ENCODE measurements at places on chromosomes 5 and 9.

DNA sequence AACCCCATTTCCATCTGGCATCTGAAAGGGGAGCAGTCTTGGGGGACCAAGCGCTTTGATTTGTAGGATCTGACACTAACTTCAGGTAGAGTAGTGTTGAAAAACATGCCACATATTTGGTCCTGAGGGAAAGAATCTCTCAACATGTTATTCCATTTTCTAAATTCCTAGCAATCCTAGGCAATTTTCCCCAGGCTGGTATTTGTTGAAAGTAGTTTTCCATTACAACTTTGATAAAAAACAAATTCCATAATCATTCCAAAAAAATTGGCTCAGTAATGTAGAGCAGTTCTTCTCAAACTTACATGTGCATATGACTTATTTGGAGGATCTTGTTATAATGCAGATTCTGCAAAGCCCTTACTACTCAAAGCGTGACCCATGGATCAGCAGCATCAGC lies 477.9 kb downstream of the ACTL7B start:
- DNase-seq, result no peak

DNA sequence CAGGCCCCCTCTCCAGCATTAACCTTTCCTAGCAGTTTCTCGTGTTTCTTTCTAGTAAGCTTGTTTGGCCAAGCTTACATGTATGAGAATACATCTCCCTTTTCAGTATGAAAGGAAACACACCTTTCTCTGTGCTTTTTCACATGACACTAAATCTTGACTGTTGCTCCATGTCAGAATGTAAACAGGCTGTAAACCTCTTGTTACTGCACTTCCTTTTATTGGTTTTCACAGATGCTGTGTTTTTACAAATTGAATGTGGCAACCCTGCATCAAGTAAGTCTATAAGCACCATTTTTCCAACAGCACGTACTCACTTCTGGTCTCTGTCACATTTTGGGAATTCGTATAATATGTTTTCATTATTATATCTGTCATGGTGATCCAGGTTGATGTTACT lies 2.2 kb upstream of the CANX start:
- DNase-seq, result no peak

- no peak for DNase-seq
Measured at GRCh38 chr5:17396247-17396646, 101.8 kb upstream of the TAF11L2 start.

DNA sequence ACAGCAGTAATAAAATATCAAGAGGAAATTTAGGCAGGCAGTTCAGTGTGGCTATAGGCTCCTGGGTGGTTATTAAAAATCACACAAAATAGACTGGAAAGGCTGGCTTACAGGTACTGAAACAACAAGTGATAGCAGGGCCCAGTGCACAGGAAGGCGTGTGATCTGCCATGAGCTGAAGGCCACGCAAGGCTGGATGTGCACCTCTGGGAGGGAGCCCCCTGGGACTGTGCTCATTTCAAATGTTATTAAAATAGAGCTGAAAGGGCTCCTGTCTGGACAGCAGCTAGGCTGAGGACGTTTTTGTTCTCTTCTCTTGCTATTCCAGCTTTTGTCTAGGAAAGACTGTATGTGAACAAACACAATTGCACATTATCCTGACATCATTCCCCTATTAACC lies 324.3 kb upstream of the RFX3 start:
- DNase-seq, result no peak

DNA sequence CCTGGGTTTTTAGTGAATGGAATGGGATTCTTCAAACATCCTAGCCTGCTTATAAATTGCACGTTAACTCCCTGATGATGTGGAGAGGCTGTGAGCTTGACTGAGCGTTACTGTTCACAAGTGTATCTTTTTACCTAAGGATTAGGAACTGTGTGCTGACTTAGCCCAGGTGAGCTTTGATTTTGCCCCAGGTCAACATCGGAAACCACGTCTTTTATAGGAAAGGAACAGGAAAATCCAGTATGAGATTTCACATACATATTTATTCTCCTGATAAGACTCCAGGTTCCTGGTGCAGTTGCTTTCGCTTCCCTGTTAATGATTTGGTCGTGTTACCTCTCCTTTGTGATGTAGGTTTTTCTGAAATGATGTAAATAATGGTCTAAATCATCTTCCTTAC lies 103.2 kb upstream of the BASP1 start:
- DNase-seq, result no peak

All from stimulated activated CD8-positive, alpha-beta memory T cell treated with anti-CD3 and anti-CD28 coated beads, Interleukin-4, amount 100 ng/mL, for 1 hour (primary cell).